ENCODE measurements at places on chromosomes 12 and 14.
A peak's percentile ranks its signal among the peaks of the same experiment; 100 is the strongest.

GRCh38 chr12:24049101-24049500 is 99.6 kb upstream of the SOX5 start:
- DNase-seq, result no peak

- DNase-seq, result no peak
These were observed 23.3 kb downstream of the TMED8 start for GRCh38 chr14:77353469-77354141.

DNA sequence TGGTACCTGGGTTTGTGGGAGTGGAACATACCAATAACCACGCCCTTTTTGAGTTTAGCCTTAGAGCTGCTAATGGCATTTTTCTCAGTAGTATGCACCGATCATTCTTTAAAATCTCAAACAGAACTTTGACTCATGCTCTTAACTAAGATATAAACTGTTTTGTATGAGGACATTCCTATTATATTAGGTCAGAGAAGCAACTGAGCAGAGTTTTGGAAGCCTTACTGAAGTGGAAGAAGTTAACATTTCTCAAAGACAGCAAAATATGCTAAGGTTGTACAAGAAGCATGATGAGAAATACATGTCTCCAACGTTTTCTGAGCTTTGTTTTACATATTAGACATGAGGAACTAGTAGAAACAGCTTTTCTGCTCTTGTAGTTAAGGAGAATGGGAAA is 819.2 kb downstream of the FSCB start:
- DNase-seq, result no peak

DNA sequence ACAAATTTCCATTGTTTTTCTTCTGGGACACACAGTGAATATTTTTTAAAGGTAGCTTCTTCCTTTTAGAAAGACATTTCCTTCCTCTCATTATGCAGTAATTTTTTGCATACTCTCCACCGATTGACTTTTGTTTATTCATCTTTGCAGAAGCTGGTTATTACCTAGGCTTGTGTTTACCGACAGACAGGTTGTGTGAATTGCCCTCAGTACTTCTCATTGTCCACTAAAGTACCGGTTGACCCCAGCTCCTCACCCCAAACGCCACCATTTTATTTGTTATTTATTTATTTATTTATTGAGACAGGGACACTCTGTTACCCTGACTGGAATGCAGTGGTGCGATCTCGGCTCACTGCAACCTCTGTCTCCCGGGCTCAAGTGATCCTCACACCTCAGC is 63.4 kb upstream of the MYL2 start:
- DNase-seq, result no peak

GRCh38 chr12:32115404-32116104 is 8.9 kb downstream of the BICD1 start:
- DNase-seq, result peak; percentile 99
